ENCODE measurements at places on chromosomes 3 and 15.

- no peak for DNase-seq
These were observed 26.4 kb upstream of the PARL start for GRCh38 chr3:183911087-183911486.

DNA sequence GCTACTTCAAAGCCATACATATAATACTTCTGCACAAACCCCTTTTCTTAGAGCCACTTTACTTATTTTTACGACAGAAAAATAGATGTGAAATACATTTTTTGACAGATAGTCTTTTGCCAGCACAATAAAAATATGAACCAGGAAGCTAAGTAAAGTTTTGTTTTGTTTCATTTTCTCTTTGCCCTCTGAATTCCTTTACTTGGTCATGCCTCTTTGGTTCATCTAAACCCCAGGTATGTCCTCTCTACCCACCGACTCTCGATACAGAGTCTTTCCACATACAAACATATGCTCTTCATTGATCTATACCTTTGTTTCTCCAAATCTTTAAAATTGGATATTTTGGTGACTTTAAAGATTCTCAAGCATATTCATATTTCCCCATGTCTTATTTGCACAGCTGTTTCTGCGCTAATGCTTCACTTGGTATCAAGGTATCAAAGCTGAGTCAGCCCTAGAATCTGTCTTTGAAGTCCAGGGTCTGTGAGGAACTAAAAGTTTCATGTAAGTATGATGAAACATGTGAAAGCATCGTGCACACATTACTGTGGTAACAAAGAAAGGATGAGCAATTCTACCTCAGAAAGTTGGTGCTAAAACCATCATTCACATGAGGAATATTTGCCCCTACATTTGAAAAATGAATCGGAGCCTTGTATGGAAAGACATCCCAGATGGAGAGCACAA, 845.4 kb downstream of the NAALADL2 start:
- DNase-seq = no peak

GRCh38 chr15:41975669-41976068, 3.3 kb upstream of the EHD4 start:
- DNase-seq = no peak

- no peak for DNase-seq
These were observed 19.3 kb upstream of the DPPA4 start for GRCh38 chr3:109356442-109357155.

DNA sequence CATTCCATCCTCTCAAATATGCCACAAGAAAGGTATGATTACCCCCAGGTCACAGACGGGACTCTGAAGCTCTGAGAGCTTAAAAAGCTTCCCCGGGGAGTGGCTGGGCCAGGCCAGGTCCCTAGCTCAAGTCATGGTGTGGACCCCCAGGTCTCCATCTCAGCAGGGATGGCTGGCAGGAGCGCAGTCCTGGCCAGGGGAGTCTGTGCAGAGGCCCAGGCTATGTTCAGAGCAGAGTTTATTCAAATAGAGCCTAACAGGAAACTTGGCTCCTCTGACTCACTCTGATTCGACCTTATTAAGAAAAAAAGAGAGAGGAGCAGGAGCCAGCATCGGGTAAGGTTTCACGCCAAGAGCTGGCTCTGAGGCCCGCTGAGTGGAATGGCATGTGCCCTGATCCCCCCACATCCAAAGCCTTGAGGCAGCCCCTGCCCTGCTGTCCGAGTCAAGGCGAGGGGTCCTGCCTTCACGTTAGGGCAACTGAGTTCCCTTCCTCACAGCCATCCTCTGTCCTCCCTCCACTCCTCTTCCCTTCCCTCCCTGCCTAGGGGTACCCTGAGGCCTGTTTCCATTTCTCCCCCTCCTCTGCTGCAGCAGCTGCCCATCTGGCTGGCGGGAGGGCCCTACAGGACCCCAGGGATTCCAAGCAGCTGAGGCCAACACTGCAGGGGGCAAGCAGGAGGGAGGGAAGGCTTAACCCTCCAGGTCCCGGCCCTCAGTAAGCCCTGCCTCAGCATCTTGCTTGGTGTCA, 1.9 kb upstream of the LOXL1 start:
- peak; percentile 84 for DNase-seq

DNA sequence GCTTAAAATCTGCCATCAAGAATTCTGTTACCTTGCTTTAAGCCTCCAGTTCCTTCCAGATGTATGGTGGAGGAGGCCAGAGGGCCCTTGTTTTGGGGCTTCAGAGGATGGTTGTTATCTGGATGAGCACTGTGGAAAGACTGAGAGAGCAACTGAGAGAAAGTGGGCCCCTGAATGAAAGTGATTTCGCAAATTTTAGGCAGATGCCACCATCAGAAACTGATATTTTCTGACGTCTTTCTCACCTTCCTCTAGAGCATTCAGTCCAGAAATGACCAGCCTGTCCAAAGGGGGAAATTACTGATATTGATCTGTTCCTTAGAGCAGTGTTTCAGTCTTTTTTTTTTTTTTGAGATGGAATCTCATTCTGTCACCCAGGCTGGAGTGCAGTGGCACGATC, 13.4 kb downstream of the B3GNT5 start:
- DNase-seq = no peak

DNA sequence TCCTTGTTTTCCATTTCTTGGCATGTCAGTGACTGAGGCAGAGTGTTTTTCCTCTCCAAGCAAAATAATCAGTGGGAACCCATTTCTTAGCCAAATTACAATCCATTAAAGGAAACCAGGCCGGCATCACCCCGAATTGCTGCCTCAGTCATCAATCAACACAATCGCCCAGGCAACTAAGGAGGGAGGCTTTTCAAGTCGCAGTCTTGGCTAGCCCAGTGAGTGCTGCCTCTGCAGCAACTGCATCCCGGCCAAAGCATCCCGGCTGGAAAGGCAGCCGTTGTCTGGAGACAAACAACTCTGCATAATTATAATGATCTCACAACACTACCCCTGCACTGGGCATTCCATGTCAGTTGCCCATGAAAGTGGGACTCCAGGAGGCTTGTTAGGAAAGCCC, 213.5 kb upstream of the PRICKLE2 start:
- DNase-seq = no peak

All from fibroblast of pulmonary artery (primary cell).